ENCODE measurements at places on chromosomes 6 and 20.

- no peak for DNase-seq
These were observed 725 bp downstream of the OSER1 start for GRCh38 chr20:44209686-44210405.

DNA sequence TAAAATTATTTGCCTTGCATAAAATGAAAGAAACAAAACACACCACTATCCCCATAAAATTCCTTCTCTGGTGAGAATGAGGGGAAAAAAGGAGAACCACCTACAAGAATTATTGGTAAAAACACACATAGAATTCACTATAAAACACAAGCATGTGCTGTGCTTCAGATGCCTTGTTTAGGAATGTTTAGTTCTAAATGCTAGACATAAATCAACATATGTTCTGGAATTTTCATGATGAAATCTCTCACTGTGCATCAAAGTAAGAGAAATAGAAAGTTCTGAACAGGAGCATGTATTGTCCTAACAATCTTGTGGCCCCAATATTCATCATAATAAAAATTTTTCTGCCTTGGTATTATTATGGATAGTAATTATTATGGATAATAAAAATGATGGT is 111.0 kb downstream of the PLCB4 start:
- no peak for DNase-seq

DNA sequence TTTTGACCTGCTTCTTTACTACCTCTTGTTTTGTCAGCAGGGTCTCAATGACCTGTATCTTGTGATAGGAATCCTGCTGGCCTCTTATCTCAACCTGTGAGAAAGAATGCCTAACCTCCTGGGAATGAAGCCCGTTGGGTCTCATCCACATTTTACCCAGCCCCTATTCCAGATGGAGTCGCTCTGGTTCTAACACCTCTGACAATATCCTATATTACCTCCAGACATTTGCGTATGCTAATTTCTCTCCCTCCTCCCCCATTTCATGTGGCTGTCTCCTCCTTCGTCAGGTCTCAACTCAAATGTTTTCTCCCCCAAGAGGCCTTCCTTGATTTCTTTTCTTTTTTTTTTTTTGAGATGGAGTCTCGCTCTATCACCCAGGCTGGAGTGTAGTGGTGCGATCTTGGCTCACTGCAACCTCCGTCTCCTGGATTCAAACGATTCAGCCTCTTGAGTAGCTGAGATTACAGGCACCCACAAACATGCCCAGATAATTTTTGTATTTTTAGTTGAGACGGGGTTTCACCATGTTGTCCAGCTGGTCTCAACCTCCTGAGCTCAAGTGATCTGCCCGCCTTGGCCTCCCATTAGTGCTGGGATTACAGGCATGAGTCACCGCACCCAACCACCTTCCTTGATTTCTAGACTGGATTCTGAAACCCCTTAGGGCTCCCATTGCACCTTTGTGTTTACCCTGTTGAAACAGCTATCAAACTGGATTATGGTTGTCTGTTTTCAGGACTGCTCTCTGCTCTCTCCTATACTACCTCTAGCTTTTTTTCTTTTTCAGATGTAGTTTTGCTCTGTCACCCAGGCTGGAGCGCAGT is 49.5 kb upstream of the B4GALT5 start:
- no peak for DNase-seq

DNA sequence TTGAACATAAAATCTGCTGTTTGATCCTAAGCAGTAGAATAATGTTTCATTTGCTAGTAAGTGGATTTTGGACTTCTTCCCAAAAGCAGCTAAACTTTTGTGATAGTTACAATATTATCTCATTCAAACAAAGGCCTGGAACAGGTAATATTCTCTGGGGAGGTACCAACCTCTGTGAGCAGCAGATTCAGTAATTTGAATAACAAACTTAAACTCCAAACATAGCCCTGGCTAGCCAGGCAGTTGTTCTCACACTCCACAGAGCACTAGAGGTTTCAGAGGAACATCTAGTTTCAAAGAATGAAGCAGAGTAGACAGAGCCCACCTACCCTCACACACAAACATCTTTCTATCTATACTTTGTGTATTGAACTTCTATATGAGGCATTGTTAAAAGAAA is 40.9 kb downstream of the LGSN start:
- DNase-seq, result no peak

- no peak for DNase-seq
These were observed 70.7 kb upstream of the ZNFX1 start for GRCh38 chr20:49348563-49348962.

DNA sequence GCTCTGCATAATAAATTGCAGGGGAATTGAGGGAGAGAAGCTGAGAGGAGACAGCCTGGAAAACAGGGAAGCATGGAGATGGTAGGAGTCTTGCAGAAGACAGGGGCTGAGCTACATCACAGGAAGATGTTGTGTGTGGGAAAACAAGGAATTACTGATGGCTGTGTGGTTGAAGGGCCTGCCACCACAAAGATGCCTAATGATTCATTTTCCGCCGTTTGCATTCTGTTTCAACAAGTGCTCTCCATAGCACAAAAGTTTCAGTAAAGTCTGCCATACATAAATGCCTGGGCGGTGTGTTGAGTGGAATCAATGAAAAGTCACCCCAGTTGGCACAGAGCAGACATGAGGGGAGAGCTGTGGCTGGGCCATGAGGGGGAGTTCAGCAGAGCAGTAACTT is 5.6 kb upstream of the KLHL31 start:
- no peak for DNase-seq

GRCh38 chr20:62787321-62787720 is 9.0 kb upstream of the MRGBP start:
- no peak for DNase-seq

DNA sequence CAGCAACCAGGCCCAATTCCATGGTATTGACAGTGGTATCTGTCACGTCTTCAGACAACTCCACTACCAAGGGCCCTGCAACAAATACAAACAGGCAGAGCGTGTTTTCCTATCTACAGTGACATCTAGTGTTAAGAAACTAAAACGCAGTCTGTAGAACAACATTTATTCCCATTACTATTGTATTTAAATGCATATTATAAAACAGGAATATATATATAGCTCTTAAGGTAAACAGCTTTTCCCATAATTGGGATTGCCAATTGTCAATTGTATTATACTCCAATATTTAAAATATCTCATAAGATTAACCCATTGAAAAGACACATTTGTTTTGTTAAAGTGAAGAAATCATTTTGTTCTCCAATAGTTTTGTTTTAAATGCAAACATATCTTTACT is 97.2 kb downstream of the KIF16B start:
- DNase-seq, result no peak

GRCh38 chr20:3857405-3857804 is 10.8 kb downstream of the MAVS start:
- no peak for DNase-seq

- DNase-seq, result no peak
These were observed 32.5 kb upstream of the NKAIN2 start for GRCh38 chr6:123771126-123771525.

DNA sequence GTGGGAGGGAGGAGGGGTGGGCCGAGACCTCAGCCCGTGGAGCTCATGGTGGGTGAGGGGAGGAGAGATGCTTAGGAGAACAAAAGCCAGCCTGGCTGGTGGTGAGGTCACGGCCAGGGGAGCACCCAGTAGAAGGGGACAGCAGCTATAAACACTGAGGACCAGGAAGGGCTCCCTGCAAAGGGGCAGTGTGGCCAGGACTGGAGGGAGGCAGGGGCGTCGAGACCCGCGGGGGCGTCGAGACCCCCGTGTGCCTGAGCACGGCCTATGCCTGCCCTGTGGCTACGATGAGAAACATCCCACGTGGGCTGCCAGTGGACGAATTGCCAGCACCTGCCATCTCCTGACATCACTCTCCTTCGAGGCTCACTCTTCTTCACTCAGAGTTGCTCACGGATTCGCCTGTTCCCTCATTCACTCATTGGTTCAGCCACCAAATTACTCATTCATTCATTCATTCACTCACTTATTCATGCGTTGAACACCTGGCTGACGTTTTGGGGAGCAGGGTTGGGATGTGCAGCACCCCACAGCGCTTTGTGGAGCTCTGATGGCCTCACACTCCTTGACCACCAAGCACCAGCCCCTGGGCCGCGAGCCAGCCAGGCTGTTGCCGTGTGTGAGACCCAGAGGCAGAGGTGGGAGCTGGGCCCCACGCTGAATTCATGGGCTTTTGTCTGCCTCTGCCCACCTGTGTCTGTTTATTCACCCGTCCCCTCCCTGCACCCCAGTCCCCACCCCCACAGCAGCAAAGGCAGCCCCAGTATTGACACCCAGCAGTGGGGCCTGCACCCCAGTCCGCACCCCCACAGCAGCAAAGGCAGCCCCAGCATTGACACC is 61.2 kb upstream of the BHLHE23 start:
- no peak for DNase-seq

- no peak for DNase-seq
These were observed 669.3 kb upstream of the GJE1 start for GRCh38 chr6:141463237-141463977.

DNA sequence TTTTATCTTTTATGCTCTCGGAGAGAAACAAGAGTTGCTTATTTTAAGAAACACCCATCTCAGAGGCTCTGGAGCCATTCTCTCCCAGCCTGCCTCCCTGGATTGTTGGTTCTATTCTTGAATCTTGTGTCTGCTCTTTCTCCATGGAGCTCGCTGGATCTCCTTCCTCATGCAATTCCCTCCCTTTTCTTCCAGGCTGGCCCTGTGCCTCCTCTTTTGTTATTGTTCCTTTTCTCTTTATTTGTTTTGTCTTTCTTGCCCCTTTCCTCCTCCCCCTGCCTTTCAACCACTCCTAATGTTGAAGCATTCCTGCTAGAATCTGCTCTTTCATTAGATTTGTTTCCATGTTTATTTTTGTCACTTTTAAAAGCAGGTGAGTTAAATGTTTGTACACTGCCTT is 76.5 kb downstream of the STMND1 start:
- no peak for DNase-seq

DNA sequence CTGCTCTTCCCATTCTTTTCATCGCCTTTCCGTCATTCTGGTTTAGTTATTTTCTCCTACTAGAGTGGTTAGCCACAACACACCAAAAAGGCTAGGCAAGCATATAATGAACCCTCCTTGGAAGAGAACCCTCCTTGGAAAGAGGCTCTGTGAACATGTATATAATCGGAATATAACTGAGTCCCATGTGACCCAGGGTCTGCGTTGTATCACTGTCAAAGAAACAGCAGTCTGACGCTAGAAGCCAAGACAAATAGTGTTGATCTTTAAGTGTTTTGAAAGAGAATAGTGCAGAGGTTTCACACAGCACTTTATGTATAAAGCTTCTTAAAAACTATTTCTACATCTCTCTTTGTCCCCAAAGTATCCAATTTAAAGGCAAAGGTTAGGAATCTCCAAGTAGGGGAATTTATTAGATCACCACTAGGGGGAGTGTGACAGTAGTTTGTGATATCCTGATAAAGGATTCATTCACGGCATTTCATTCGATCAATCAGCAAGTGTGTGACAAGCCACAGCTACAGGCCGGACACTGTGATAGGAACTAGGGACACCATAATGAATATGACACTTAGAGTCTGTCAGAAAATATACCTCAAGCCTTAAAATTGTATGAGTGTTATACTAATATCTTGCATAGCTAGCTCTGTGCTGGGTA is 395.3 kb downstream of the CD109 start:
- DNase-seq, result no peak

- no peak for DNase-seq
These were observed 228.7 kb upstream of the SLC35B3 start for GRCh38 chr6:8664070-8664469.

GRCh38 chr6:4637691-4638433 is 138.3 kb upstream of the CDYL start:
- no peak for DNase-seq

- DNase-seq, result no peak
These were observed 268.4 kb downstream of the KCNQ5 start for GRCh38 chr6:72890233-72890632.

DNA sequence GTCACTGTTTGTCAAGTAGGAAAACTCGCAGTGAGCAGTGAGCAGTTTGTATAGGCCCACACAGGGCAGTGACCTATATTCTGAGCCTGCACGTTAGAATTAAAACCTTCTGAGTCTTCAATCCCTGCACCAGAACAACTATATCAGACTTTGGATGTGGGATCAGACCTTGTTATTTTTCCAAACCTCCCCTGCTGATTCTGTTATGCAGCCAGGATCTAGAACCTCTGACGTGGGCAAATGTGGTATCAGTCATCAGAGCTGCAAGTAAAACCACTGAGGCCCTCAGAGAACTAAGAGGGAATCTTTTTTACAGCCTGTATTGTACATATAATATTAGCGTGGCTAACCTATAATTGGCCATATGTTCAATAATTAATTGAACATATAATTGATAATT is 32.0 kb upstream of the AKAP7 start:
- DNase-seq, result no peak

DNA sequence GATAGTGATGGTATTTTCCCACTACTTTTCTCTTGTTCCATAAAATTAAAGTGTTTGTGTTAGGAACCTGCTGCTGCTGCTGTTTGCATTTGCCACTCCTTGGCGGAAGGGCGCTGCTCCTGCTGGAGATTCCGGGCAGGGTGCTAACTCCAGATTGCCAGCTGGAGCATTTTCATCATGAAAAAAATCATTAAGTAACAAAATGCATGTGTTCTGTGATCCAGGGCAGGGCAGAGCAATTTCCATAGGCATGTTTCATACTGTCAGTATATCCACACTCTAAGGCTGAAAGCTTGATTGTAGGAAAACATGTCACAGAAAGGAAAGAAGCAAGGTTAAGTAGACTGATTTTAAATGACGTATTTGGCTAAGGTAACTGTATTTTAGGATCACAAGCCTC is 24.0 kb downstream of the PBOV1 start:
- no peak for DNase-seq

Data from central memory CD8-positive, alpha-beta T cell (primary cell).